MV-4-11 (cell line): ENCODE measurements at places on chromosomes 2 and 18.
A peak's percentile ranks its signal among the peaks of the same experiment; 100 is the strongest.

DNA sequence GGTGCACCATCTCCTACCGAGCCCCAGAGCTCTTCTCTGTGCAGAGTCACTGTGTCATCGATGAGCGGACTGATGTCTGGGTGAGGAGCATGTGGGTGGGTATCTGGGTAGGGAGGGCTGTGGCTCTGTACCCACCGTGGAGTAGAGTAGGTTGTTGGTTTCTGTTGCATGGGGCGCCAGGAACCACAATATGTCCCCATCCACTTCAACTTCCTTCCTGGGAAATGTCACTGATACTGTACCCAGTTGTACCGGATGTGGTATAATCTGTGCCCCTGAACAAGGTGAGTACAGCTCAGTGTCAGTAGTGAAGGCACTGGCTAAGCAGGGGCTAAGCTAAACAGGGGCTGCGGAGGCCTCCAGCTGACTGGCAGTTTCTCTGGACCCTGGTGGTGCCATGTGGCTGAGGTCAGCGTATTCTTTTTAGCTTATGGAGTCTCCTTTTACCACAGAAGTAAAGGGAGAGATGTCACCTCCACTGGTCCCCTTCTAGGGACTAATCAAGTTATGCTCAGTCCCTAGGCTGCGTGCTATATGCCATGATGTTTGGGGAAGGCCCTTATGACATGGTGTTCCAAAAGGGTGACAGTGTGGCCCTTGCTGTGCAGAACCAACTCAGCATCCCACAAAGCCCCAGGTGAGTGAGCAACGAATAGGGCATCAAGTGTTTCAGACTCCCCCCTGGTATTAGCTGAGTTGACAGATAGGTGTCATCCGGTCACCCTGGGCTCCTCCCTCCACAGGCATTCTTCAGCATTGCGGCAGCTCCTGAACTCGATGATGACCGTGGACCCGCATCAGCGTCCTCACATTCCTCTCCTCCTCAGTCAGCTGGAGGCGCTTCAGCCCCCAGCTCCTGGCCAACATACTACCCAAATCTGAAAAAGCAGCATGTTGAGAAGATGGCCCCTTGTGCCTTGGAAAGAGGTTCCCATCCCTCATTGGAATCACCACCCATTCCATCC, 2.7 kb downstream of the STK16 start:
- peak; percentile 44 for DNase-seq

- DNase-seq = no peak
Measured at GRCh38 chr2:164009756-164010337, 274.0 kb upstream of the FIGN start.

- DNase-seq = peak; percentile 85
Measured at GRCh38 chr2:105309147-105309545, 20.4 kb downstream of the TGFBRAP1 start.

DNA sequence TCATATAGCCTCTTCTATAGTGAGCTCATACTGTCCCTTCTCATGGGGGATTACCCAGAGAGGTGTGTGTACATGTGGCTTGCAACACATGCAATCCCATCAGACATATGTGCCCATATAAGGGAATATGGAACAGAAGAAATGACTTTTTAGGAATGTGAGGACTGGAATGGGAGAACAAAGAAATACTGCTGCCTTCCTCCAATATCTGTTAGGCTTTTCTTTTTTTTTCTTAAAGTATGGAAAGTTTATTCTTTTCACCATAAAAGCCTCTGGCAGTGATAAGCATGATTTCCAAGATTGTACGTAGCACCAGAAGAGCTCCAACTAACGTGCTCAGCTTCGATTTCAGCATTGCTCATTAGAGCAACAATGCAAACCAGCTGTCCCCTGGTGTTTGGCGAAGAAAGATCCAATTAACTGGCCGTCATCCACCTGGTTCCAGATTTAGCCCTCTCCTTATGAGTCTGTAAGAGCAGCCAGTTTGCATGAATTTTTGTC, 113.6 kb downstream of the ADCYAP1 start:
- no peak for DNase-seq

- DNase-seq = peak; percentile 23
Measured at GRCh38 chr2:241741016-241741415, 6.6 kb downstream of the D2HGDH start.

DNA sequence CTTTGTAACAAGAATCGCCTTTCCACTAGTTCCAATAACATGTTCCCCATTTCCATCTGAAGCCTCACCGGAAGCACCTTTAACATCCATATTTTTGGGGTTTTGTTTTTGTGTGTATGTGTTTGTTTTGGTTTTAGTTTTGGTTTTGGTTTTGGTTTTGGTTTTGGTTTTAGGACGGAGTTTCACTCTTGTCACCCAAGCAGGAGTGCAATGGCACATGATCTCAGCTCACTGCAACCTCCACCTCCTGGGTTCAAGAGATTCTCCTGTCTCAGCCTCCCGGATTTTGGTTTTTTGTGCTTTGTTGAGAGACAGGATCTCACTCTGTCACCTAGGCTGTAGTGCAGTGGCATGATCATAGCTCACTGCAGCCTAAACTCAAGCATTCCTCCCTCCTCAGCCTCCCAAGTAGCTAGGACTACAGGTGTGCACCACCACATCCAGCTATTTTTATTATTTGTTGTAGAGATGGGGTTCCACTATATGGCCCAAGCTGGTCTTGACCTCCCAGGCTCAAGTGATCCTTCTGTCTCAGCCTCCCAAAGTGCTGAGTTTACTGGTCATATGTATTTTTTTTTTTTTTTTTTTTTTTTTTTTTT, 36.3 kb downstream of the TGOLN2 start:
- DNase-seq = peak; percentile 20

- DNase-seq = no peak
Measured at GRCh38 chr18:9993521-9994025, 79.8 kb downstream of the VAPA start.

GRCh38 chr2:223469270-223470046, 132.7 kb downstream of the SCG2 start:
- DNase-seq = peak; percentile 25

DNA sequence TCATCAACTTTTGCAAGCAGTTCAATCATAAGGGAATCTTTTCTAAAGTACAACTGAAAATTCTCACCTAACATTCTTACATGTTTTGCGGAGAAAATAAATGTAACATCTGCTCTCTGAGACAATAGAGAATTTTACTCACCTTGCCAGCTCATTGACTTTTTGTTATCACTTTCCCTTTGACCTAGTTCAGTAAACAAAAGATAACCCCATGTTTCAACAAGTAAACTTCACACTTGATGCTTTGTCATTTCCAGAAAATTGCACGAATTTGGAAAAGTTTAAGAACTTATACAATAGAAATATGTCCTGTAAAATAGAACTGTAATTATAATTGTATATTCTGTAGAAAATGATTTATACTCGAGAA, 1110.0 kb upstream of the ACVR2A start:
- DNase-seq = no peak

DNA sequence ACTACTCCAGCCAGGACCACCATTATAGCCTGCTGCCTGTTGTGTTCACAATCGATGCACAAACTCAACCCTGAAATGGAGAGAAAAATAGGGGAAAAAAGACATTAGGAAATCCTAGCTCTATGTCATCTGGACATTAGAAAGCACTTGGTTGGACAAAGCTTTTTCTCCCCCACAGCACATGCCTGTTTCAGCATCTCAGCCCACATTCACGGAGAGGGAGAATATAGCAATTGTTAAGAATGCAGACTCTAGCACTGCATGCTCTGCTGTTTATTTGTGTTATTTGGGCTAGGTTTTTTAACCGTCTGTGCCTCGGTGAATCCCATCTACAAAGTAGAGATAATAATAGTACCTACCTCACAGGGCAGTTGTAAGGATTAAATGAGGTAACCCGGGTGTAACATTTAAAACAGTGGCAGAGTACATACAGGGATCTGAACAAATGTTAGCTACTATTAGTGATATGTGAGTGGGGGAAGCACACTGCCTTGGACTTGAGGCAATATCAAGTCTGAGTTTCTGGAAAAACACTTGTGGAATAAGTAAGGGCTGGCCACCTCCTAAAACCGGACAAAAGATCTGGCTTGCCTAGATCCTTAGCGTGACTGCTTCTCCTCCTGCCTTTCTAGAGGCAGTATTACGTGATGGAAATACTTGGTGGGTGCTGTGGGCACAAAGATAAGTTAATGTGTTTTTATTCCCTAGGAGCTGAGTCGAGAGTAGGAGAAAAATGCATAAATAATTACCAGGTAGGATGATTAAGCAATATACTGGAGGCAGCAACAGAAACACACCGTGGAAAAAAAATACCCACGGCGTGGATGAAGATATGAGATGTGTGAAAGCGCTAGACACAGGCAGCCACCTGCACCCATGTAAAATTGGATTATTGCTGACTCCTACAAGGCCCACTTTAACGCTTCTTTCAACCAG, 1.0 kb upstream of the PPP1CB start:
- DNase-seq = peak; percentile 26

- no peak for DNase-seq
Measured at GRCh38 chr2:195613922-195614321, 43.1 kb upstream of the SLC39A10 start.

DNA sequence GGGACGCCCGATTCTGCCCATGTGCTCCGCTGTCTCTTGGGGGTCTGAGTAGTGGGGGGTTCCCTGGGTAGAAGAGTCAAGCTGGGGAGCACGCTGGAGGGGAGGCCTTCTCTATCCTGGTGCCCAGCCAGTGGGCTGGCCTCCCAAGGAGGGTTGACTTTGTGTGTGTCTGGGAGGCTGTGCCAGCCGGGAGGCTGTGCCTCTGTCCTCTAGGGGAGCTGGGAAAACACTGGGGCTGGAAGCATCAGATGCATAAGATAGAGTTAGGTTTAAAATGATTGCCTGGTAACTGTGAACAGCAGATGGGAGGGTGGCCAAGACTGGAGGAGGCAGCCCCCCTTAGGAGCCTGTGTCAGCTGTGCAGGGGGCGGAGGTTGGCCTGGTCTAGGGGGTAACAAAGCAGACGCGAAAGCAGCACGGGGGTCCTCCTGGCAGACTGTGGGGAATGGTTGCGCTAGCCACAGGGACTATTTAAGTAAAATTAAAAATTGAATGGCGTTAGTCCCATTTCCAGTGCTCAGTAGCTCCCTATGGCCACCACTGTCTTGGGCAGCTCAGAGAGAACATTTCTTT, 1.3 kb downstream of the ING5 start:
- no peak for DNase-seq

DNA sequence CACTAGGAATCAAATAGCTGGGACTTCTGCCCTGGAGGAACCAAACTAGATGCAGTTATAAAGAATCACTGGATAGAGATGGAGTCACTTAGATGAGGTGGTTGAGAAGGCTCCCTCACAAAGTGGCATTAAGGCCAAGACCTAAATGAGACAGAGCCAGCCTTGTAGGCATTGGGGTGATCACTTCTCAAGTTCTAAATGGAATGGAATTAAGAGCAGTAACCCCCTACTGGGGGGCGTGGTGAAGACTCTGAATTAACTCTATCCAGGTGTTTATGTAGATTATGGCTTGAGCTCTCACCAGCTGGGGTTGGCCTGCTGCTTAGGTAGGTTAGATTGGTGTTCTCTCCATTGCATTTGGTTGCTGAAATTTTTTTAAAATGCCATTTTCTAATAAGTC, 71.3 kb downstream of the TTC27 start:
- no peak for DNase-seq

DNA sequence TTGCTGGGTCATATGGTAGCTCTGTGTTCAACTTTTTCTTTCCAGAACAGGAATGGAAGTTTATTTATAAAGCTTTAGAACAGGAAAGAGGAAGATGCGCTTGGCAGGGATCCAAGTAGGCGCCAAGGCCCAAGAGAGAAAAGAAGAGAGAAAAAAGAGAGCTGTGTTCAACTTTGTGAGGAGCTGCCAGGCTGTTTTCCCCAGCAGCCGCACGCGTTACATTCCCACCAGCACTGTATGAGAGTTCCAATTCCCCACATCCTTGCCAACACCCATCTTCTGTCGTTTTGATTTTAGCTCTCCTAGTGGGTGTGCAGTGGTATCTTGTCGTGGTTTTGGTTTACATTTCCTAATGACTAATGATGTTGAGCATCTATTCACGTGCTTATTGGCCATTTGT, 51.4 kb downstream of the KCNF1 start:
- DNase-seq = peak; percentile 63

DNA sequence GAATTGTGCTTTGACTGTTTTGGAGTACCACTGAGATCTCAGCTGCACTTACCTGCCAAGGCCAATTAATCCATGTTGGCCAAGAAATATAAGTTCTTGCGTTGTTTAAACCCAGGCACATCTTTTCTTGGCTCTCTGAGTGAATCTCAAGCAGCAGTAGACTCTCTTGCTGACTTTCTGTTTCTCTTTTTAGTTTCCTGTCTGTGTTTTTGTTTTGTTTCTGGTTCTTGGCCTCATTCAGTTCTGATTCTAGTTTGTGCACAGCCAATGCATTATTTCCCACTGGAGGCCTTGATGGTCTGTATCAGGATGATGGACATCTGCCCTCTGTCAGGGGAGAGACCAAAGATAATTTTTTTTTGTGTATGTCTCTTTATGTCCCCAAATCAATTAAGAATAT, 379.4 kb downstream of the CDH2 start:
- no peak for DNase-seq

DNA sequence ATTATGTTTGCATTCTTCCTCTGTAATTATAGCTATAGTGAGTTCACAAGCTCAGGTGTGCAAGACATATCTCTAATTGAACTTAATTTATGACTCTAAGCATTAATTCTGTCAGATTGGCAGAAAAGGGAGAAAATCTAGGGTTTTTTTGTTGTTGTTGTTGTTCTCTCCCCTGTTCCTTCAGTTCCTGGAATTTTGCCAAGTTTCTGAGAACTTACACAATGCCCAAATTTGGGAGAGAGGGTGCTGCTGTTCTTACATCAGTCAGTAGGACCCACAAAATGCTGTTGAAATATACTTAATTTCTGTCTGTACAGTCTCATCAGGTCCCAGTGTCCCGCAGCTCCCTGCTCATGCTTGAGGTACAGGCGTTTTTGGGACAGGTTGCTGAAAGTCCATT, 221.8 kb upstream of the RBMS1 start:
- peak; percentile 17 for DNase-seq

- DNase-seq = peak; percentile 75
Measured at GRCh38 chr2:69624131-69624530, 19.4 kb downstream of the AAK1 start.

DNA sequence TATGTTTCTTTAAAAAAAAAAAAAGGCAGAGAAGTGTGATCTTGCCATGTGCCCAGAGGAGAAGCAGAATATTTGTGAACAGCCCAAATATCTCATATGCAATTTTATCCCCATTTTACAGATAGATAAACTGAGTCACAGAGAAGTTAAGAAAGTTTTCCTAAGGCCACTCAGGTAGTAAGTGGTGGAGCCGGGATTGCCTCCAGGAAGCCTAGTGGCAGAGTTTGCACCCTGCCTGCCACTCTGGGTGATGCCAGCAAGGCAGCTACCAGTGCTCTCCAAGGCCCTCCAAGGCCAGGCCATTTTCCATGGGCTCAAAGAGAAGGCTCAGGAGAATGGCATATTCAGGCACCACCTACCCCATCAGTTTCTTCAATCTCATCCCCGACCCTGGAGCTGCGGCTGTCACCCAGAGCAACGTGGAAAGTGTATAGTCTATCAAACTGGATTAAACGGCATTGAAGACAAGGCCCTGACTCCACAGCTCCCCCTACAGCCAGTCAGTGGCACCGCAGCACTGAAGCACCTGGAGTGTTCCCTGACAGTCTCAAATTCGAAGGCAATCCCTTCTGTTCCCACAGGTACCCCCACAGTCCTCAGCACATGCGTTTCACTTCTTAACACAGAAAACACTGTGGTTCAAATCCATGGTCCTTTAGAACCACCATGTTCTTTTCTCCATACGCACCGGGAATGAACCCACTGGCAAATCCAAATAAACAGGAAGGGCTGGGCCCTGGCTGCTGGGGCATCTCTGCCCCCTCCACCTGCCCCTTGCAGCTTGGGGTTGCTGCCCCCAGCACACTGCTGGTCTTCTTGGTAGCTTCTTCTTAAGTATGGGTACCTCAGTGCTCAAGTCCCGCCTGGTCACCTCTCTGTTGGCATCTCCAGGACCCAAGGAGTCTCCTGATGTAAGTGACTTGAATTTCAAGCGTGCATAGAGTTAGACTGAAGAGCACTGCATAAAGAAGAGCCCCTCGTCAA, 175.3 kb downstream of the INHBB start:
- DNase-seq = no peak
